BJ (cell line): ENCODE measurements at places on chromosomes 2 and 18. TPM values are rescaled to one million over a fixed set of nuclear protein-coding genes. Genes with fewer than 3 reads are reported as not detected.

The LRATD1 gene
- 0.11 and 0.21 TPM in 2 replicates for polyA plus RNA-seq

The KCNJ13 gene
- not detected in 2 replicates for polyA plus RNA-seq

GRCh38 chr18:3460823-3461398 lies 10.9 kb downstream of the TGIF1 start:
- no peak for DNase-seq

DNA sequence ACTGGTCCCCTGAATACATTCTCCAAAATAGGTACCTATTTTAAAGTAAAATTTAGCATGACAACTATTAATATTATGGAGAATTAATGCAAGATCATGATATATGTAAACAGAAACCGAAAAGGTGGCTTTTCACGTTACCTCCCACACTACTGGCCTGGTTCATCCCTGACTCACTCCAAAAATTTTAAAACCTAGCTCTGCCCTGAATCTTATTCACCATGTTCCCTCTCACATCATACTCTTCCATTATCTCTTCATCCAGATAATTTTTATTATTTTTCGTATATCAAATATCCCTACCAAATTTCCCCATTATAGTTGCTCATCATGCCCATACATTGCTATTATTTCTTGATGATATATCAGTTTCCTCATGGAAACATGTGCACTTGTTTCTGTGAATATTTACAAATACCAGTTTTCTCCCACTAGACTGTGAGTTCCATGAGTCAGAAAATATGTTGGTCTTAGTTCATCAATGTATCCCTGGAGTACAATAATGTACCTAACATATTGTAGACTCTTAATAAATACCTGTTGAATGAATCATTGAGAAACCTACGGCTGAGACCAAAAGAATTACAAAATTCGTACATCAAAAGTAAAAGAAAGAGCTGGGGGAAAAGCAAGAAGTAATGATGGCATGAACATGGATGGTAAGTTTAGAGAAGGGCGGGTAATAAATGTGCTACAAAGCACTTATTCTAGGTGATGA lies 360.1 kb upstream of the CHAC2 start:
- DNase-seq: no peak

DNA sequence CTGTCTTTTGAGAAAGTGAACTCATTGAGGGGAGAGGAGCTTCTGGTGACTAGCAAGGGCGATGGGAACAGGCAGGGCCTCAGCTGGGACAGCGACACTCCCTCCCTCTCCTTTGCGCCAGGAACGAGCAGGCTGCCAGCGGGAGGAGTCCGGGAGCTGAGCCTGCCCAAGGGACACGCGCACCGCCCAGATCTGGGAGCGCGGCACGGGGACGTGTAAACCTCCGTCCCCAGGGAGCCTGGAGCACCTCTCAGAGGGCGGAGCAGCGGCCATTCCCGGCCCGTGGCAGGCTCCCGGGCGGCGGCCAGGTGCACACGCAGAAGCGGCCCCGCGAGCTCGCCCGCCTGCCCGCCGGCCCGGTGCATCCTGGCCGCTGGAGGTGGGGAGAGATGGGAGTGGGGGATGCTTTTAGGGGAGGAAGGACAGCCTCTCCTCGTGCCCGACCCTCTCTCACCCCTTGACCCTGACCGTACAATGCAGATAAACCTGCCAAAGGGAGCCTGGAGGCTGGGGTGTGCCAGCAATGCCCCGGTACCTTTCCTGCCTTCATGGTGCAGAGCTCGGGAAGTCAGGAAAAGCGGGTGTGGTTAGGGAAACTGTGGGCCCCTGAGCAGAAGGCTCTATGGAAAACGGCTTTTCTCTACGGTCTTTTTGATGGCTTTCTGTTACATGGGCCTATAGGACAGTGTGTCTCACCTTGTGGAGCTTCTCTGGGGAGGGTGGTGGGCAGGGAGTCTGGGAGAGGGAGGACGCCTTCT lies 2.2 kb downstream of the AQP4 start:
- no peak for DNase-seq

DNA sequence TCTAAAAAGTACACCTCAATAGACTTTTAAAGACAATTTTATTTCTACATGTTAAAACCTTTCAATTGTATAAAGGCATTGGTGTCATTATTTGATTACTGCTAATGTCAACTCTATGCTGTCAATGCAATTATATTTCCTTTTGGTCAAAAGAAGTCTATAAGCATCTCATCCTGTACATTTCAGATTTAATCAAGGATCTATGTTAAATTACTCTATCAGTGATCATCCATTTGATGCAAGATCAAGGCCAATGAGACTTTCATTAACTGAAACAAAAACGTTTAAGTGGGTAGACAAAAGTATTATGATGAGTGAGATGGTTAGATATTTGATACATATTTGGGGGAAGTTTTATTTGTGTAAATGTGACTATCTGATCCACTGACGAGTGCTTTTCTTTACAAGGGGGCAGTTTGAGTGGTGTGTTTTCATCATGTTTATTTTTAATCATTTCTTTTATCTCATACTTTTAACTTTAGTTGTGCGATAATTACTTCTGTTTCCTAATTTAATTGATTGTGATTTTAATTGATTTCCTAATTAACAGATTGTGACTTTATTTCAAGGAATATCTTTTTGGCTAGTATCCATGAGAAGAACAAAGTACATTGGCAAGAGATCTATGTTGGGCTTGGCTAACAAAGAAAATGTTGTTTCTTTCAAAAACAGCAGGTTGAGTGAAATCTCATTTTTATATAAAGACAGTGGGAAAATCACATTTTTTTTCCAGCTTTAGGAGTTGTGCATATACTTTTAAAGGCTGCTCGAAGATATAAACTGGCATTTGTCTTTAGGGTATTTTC lies 1.1 kb downstream of the ARHGAP28 start:
- DNase-seq: no peak

DNA sequence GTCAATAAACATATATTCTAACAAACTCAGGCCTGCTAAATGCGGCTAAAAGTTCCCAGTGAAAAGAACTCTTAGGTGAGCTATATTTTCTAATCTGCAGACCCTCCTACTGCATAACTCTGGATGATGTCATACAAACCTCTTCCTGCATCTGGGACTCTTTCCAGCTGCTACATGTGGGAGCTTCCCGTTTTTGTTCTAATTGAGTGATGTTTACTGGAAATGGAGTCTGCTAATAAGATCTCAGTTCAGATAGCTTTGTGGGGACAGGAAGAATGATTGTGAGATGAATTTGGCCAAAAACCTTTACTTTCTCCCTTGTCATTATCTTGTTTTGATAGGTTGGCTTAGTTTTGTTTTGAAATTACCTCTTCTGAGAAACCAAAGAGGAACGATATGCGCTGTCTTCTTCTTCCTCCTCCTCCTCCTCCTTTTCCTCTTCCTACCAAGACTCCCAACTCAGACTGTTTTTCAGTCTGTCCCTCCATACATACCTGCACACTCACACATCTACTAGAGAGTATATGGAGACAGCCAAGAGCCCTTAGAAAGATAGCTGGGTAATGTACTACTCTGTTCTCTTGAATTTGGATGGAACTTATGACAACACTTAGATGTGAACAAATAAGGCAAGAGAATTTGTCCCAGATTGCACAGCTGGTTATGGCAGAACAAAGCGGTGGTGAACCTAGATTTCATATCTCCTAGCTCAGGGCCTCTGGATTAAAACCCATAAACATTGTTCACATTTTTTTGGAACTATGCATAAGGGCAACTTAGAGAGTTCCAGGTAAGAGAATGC lies 39.8 kb upstream of the AAK1 start:
- DNase-seq: peak; percentile 62

The BOLL gene
- polyA plus RNA-seq: not detected in 2 replicates

The TUBA3E gene
- not detected in 2 replicates for polyA plus RNA-seq

The IFIH1 gene
- polyA plus RNA-seq: 0.47 and 0.96 TPM in 2 replicates

The CYRIA gene
- not detected in 2 replicates for polyA plus RNA-seq

DNA sequence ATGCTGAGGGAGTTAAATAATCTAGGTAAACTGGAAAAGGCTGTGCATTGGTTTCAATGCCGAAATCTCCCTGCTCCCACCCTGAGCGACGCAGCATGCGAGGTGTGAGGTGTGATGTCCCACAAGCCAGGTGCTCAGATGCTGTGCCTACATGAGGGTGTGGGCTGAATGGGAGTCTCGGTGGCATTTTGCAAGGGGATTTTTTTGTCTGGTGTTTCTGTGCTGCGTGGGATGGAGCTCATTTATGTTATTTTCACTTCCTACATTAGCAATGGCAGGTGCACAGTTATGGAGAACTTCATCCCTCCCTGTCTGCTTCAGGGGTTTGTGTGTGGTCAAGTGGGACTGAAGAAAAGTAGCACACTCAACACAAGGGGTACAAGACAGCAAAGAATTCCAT lies 110.2 kb upstream of the CCDC68 start:
- no peak for DNase-seq

The NPPC gene
- polyA plus RNA-seq: not detected in 2 replicates

The UGT1A3 gene
- not detected in 2 replicates for polyA plus RNA-seq
